ENCODE measurements at places on chromosomes 4 and X.
A peak's percentile ranks its signal among the peaks of the same experiment; 100 is the strongest.

- no peak for DNase-seq
These were observed 57.2 kb downstream of the IRF2 start for GRCh38 chr4:184416913-184417734.

DNA sequence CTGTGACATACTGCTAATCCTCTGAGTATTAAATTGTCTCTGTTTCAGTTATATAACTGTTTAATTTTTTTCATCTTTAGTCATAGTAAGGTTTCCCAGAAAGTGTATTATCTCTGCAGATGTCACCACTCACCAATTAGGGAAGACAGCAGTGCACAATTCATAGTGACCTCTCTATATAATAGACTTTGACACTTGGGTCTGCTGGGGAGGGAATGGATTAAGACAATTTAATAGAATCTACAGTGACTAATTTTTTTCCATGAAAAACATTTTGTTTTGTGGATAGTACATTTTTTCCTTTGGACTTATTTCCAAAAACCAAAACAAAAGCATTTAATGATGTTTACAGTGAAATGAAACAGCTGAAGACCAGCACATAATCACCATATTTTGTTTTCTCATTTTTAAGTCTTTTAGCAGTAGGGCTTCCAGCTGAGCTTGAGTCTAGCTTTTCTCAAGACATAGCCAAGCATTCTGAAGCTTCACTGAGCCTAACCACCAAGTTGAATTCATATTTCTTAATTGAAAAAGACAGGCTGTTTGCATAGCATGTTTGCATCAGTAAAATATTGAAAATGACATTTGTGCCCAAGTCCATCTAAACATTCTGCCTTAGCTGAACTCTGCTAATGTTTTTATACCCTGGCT lies 69.5 kb downstream of the PCDH19 start:
- DNase-seq, result no peak

DNA sequence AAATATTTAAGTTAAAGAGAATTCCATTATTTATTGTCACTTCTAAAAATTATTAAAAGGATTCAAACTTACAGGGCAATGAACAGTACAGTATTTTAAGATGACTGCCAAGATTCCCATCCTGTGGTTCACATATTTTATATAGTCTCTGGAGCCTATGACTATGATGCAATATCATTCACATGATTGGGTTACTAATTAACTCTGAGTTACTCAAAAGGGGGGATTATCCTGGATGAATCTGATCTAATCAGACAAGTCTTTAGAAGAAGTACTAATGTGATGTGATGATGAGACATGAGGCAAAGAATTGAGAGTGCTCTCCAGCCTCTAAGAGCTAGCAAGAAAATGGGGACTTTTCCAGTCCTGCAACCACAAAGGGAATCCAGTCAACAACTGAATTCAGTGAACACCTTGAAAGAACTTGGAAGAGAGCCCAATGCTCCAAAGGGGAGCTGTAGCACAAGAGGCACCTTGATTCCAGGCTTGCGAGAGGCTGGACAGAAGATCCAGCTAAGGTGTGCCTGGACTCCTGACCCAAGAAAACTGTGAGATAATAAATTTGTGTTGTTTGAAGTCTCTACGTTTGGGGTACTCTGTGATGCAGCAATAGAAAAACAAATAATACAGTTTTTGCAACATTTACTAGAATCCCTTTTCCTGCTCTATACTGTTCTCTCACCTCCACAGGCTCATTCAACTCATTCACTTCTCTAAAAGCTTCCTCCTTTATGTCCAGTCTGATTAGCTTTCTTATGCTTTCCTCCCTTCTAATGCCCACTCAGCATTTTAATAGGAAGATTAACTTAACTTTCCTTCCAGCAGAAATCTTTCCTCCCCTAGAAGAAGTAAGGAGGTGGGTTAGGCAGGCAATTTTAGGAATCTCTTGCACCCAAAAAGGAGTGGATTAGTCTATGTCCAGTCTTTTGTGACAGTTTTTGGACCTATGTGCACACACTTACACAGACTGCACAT lies 133.8 kb upstream of the LCORL start:
- DNase-seq, result no peak

DNA sequence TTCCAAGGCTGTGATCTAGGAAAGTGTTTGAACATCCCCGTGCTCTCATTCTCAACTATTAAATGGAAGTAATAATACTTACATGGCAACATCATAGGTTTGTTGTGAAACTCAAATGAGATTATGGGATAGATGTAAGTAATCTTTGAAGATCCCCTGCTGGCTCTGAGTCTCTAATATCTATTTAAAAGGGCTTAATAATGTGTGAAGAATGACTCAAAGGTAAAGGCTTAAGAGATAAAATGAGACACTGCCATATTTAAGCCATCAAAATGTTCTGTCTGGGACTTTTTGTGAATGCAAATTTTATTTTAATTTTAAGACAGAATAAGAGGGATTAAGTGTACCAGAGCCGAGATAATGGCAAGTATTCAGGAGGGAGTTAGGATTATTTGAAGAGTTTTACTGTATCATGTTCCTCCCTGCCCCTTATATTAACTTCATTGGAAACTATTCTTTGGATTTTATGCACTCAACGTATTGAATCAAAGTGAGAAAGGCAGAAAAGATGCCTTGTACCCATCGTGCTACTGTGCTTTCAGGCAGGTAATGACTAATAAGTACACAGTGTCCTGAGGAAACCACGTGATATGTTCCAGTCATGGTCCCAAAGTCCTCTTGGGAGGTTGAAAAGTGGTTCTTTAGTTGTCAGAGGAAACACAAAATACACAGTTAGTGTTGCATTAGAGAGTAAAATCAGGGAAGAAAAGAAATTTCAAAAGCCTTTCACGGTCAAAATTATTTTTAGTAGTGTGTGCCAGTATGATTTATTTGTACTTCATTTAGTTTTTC lies 192.4 kb downstream of the RBM46 start:
- no peak for DNase-seq

GRCh38 chr4:94235825-94236224 lies 28.2 kb downstream of the SMARCAD1 start:
- no peak for DNase-seq

- no peak for DNase-seq
These were observed 23.8 kb downstream of the ENPP6 start for GRCh38 chr4:184193556-184194525.

- no peak for DNase-seq
These were observed 172.1 kb downstream of the OPHN1 start for GRCh38 chrX:68261060-68261672.

GRCh38 chr4:81040012-81040659 lies 9.6 kb downstream of the BMP3 start:
- DNase-seq, result peak; percentile 35

DNA sequence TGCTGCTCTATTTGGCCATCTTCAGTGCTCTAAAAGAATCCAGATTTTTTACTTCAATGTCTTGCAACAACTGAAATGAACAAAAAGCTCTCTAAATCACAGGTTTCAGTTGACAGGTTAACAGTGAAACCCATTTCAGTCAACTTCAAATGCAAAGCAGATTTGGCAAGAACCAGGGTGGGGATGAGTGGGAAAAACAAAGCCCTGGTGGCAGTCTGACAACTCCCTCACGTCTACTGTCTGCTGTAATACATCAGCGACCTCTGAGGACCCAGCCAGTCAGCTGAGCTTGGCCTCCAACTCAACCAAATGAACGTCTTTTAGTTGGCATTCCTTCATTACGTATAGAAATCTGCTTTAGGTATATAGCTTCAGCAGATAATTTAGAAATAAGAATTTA lies 95.8 kb downstream of the COL25A1 start:
- DNase-seq, result peak; percentile 16

DNA sequence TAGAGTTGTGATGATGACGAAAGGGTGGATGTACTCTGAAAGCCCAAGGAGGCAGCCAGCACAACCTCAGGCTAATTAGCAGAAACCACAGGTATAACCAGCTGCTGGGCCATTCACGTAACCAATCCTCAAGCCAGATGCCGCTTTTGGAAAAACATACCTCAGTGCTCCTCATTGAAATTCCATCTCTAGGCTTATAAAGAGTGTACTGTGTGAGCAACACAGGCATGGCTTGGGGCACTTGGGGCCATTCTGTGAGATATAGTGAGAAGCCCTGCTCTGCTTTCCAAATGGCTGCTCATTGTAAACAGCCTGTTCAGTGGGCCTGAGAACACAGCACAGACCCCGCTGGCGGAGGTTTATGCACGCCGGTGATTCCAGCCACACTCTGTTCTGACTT lies 182.1 kb upstream of the HHIP start:
- DNase-seq, result no peak

DNA sequence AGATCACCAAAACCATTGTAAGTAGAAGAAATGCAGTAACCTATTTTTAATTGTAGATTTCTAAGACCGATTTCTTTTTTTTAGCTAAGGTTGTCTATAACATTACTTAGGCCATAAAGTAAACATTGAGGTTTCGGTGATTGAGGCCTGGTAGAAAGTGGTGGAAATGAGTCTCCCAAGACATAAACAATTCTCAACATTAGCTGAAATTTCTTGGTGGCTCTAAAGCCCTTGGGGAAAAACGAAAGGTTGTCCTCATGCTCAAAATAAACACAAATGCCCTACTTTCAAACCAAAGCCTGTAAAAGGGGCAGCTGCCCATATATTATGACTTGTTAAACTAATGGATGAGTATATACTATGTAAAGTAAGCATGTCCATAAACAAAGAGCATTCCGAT lies 98.8 kb downstream of the SCFD2 start:
- DNase-seq, result no peak

DNA sequence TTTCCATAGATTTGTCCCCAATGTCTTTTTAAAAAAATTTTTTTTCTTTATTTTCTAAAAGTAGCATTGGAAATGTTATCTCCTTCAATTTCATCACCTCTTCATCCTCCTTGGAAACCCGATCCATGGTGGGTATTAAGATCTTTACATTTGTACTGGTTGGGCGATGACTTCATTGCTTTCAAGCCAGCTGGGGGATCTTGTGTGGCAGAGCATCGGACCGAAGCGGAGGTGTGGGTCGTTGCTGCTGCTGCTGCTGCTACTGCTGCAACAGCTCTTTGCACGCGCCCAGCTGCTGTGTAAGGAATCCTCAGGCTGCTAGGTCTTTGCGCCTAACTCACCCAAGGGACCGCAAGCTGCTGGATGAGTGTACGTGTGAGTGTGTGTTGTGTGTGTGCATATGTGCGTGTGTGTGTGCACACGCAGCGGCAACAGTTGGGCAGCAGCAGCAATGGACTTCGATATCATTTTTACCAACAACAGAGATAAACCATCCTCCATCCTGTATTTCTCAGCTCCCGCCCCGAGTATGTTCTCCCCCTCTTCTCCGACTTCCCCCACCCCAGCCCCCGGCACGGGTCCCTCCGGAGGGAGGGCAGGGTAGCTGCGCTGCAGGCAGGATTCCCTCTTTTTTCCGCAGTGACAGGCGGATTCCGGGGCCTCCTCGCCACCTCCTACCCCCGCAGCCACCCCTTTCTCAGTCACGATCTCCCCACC lies 768 bp upstream of the CDKL5 start:
- peak; percentile 34 for DNase-seq

GRCh38 chr4:94834501-94834900 lies 76.7 kb downstream of the BMPR1B start:
- no peak for DNase-seq

- DNase-seq, result peak; percentile 16
These were observed 373 bp downstream of the ELOVL6 start for GRCh38 chr4:110198049-110198434.

DNA sequence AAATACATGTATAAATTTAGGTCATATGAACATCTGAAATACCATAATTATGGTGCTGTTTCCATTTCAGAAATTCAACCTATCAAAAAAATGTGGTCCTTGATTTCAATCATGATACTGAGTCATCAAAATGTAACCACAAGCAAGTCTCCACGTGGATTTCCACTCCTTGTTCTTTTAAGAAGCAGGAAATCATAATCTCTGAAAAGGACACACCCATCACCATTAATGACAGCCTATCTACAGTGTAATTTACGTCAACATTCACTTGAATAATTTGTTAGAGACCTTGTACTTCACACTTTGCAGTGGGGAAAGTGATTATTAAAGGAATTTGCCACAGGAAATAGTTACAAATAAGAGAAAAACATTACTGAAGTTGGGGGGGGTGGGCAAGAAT lies 17.7 kb upstream of the SLC7A11 start:
- DNase-seq, result no peak

GRCh38 chr4:10046471-10046870 lies 25.2 kb upstream of the SLC2A9 start:
- no peak for DNase-seq

- DNase-seq, result no peak
These were observed 56.0 kb upstream of the MID1 start for GRCh38 chrX:10676235-10676957.

GRCh38 chr4:140641789-140642439 lies 73.2 kb upstream of the UCP1 start:
- DNase-seq, result no peak

GRCh38 chr4:98623126-98623802 lies 35.1 kb downstream of the TSPAN5 start:
- DNase-seq, result no peak

GRCh38 chr4:73224886-73225285 lies 33.7 kb downstream of the ANKRD17 start:
- no peak for DNase-seq

DNA sequence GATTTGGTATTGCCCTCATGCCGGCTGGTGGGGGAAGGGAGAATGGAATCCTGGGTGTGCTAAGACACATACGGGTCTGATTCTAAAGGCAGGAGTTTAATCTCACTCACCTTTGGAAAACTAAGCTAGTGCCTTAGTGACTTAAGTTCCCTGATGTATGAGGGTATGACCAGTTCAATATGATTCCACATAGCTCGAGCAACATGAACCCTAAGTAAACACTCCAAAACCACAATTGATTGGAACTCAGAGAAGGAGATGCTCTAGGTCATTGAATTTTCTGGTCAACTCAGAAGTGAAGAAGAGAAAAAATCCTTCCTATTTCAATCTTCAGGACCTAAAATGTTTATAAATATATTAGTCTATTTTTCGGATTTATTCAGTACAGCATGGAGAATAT lies 420.1 kb upstream of the INTU start:
- DNase-seq, result no peak

DNA sequence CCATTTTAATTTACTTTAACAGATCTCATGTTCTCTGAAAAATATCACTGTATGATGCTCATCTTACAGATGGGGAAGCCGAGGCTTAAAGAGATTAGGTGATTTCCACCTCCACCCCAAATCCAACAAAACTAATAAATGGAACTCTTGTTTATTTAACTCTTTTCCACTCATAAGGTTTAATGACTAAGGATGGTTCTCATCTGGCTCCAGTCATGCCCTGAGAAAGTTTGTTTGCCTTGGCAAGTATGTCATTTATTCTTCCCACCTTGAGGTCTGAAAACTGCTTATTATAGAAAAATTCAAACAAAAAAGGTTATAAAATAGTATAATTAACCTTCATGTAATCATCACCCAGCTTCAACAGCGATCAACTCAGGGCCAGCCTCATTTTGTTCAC lies 56.3 kb downstream of the PPEF2 start:
- no peak for DNase-seq

DNA sequence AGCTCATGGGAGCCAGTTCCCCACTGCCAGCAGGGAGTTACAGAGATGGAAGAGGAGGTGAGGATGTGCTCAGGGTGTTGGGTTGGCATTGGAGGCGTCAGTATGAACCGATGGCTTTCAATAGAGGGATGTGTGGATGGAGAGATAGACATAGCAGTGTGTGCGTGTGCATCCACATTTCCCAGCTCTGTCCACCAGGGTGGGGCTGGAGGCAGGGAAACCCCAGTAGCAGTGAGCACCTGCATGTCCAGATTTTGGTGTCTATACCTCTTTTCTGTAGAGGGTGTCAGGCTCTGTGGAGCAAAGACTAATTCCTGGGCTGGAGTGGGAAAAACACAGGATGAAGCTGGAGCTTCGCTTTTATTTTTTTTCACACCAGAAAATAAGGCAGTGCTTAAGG lies 37.2 kb upstream of the HGFAC start:
- no peak for DNase-seq

- no peak for DNase-seq
These were observed 28.9 kb upstream of the LRBA start for GRCh38 chr4:151043803-151044515.
